ENCODE measurements at places on chromosomes 12 and 14.
A peak's percentile ranks its signal among the peaks of the same experiment; 100 is the strongest.

DNA sequence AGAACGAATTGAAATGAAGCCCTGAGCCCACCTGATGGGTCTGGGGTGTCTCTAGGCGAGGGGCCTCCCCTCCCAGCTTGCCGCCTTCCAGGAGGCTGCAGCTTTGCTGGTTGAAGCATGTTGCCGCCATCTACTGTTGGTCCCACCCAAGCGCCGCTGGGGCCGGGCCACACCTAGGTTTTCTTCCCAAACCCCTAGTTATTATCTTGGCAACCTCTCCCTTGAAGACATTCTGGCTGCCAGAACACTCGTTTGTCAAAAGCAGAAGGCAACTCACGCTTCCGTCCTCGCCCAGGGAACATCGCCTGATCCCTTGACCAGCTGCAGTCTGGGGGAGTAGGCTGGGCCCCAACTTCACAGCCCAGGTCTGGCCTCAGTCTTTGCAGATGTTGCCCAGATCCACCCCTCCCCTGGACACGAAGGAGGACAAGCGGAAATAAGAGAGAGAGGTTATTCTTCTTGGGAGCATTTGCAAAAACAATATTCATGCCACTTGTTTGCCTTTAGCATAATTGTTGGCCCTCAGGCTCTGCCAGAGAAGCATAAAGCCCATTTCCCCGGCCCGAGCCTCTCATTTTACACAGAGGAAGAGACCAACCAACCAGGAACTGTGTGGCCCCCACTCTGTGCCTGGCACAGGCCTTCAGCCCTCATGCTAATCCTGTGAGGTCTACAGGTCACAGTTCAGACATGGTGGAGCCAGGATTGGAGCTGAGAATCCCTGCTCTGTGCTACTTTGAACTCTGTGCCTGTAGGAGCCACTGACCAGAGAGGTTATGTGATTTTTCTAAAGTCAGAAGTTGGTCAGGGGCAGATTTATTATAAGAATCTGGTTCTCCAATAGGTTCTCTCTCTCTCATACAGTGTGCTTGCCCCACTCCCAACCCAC is 6.8 kb downstream of the EMP1 start:
- no peak for DNase-seq

DNA sequence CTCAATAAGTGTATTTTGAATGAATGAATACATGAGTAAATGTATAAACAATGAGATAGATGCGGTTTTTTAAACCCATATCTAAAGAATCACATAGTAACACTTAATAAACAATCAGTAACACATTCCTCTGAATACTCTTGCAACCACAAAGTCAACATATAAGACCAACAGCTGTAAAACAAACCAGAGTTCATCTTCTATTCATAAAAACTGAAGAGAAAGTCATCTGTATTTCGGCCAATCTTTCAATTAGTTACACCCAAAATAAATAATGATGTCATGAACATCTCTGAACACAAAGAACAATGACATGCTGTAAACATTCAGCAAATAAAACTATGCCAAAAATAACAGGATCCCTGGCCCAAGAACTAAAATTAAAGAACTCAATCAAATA is 47.2 kb downstream of the ARMH4 start:
- DNase-seq, result no peak

GRCh38 chr12:112518365-112518735 is 99.6 kb downstream of the PTPN11 start:
- DNase-seq, result no peak

GRCh38 chr12:125773033-125773640 is 707.9 kb downstream of the AACS start:
- DNase-seq, result peak; percentile 22

GRCh38 chr12:70068743-70069142 is 174.5 kb upstream of the CNOT2 start:
- DNase-seq, result no peak

DNA sequence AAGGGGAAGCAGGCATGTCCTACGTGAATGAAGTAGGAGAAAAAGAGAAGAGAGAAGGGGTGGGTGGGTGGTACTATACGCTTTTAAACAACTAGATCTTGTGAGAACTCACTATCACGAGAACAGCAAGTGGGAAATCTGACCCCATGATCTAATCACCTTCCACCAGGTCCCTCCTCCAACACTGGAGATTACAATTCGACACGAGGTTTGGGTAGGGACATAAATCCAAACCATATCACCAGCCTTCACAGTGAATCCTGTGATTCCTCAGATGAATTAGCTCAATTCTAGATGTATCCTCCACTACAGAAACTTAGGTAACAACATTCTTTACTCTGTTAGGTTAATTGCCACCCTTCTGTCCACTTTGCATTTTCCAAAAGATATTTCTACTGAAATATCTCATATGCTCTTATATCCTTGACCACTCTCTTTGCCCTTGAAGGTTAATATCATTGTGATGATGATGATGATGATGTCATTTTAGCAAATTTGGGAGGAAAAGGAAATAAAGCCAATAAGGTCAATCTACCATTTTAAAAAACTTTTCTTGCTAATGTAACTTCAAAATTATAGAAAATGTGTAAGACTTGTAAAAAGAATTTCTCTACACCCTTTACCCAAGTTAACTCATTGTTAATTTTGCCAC is 23.2 kb upstream of the CCNT1 start:
- no peak for DNase-seq

DNA sequence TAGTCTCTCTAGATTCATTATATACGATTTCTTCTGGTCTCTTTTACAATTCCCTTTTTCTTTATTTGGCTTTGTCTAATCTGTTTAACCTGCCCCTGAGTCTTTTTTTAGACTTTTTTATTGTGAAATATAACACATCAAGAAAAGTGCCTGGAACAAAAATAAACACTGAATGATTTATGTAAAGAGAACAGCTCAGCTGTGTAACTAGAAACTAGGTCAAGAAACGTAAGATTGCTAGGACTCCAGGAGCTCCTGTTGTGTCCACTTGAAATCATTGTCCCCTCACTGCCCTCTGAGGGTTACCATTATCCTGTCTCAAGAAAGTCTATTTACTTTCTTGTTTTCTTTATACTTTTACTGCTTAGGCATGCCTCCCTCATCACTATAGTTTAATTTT is 23.1 kb downstream of the EXD2 start:
- DNase-seq, result no peak

GRCh38 chr12:53166837-53167236 is 13.7 kb upstream of the ZNF740 start:
- DNase-seq, result no peak

DNA sequence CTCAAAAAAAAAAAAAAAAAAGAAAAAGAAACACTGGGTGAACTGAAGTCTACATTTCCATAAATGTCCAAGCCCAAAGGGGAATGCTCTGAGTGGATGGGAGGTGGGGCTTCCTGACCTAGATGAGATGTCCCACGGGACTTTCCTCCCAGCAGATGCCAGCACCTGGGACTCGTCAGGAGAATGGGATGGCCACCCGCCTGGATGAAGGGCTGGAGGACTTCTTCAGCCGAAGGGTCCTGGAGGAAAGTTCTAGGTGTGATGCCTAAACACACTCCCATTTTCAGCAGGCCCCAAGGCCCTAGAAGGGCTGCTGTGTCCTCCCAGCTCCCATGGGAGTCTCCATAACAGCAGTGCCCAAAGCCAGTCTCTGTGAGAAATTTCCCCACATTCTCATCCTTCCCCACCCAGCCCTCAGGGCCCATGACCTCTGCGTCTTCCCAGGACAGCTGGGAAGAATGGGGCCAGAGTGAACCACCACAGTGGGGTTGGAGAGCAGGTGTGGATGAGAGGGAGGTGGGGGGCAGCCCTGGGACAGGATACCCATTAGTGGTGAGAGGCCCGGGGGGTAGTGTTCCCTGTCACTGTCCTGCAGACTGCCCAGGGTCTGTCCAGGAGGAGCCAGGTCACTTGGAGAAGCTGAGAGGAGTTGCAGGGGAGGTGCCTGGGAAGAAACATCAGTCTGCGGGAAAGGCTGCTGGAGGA is 7.1 kb upstream of the CPNE6 start:
- no peak for DNase-seq

GRCh38 chr14:104644656-104645378 is 40.2 kb upstream of the TMEM179 start:
- no peak for DNase-seq

Data from stimulated activated CD4-positive, alpha-beta T cell treated with anti-CD3 and anti-CD28 coated beads, TNF-alpha, amount 100 ng/mL, for 24 hours (primary cell).